ENCODE measurements at places on chromosomes 6 and 20. TPM values are rescaled to one million over a fixed set of nuclear protein-coding genes. Genes with fewer than 3 reads are reported as not detected.

- peak; percentile 27 for DNase-seq
These were observed 215.0 kb downstream of the ARID1B start for GRCh38 chr6:156992020-156992804.

- DNase-seq: peak; percentile 73
These were observed 63.3 kb upstream of the ZNF133 start for GRCh38 chr20:18224968-18225568.

ID4 gene
- 2.8 TPM for total RNA-seq

DNA sequence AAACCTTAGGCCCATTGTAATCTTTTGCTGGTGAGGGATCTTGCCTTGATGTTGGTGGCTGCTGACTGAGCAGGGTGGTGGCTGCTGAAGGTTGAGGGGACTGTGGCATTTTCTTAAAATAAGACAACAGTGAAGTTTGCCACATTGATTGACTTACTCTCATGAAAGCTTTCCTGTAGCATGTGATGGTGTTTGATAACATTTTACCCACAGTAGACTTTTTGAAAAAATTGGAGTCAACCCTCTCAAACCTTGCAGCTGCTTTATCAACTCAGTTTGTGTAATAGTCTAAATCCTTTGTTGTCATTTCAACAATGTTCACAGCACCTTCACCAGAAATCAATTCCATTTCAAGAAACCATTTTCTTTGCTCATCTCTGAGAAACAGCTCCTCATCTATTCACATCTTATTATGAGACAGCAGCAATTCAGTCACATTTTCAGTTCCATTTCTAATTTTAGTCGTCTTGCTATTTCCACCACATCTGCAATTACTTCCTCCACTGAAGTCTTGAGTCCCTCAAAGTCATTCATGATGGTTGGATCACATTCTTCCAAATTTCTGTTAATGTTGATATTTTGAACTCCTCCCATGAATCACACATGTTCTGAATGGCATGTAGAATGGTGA lies 37.2 kb downstream of the CST9L start:
- no peak for DNase-seq

HAO1 gene
- not detected for total RNA-seq

DNA sequence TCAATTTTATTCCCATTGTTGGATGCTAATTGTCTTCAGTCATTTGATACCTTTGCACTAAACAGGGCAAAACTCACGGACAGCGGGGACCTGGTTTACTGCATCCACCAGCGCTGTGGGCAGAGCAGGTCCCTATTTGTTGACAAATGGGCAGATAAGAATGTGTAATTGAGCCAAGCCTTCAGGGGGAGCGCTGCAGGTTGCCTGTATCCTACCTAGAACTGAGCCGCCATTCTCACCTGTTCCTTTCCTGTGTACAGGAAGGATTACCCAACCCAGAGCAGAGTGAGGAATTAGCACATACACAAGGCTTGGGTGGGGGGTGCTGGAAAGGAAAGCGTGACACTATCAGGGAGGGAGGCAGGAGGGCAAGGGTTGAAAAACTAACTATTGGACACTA lies 89.1 kb upstream of the FOXA2 start:
- DNase-seq: no peak

TAGAP gene
- total RNA-seq: under 0.01 TPM

- peak; percentile 73 for DNase-seq
These were observed 9.3 kb upstream of the KCNK15 start for GRCh38 chr20:44736170-44737021.

- DNase-seq: no peak
These were observed 464 bp downstream of the EHMT2 start for GRCh38 chr6:31896856-31897611.

PCSK2 gene
- total RNA-seq: not detected

GRCh38 chr20:62048346-62048761 lies 17.3 kb downstream of the TAF4 start:
- no peak for DNase-seq

- no peak for DNase-seq
These were observed 37.1 kb downstream of the HIVEP1 start for GRCh38 chr6:12049165-12049564.

DNA sequence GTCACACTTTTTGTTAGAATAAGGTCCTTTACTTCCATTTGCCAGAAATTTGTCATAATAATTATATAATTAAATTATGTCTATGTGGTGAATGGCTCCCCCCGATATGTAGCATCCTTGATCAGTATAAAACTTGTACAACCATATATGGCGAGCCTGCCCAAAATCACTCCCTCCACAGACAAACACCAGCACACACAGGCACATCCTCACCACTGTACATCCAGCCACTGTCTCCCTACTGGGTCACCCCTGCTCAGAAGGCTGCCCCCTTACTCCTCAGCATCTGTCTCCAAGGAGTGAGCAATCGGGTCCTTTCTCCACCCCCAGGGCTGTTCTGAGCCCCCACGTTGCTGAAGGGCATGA lies 87.0 kb upstream of the MYL9 start:
- DNase-seq: no peak

GRCh38 chr6:157148391-157149323 lies 174.7 kb downstream of the TMEM242 start:
- DNase-seq: peak; percentile 94

DNA sequence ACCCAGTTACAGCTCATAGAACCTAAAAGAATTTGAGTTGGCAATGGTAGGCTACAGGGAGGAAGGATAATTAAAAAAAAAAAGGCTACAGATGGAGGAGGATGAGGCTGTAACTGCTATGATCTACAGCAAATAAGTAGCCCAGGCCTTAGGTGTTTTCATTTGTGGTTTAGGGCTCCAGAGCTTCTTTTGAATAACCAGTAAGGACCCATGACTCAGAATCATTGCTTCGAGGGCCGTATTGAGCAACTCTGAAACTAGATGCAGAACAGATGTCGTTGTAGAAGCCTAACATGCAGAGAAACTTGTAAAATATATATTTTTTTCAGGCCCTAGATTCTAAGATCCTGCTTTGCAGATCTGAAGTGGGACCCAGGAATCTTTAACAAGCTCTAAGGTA lies 19.0 kb upstream of the ASIP start:
- peak; percentile 70 for DNase-seq

GMPR gene
- total RNA-seq: 0.53 TPM

- peak; percentile 71 for DNase-seq
These were observed 237.5 kb upstream of the TAB2 start for GRCh38 chr6:149079911-149080491.

DNA sequence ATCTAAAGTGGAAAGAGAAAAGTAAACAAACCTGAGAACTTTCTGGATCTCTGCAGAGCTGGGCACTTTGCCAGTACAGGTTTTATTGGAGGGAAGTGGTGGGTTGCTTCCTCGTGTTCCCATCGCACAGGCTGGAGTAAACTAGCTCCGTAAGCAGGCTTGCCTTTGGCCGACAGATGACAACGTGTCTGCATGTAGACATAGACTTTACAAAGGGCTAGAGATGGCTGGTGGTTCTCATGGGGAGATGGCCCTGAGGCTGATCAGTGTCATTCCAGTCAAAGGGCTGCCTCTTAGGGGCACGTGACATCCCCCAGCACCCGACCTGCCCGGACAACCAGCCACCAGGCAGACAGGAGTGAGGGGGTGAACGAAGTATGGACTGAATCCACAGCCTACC lies 98.8 kb downstream of the YTHDF1 start:
- no peak for DNase-seq

TFAP2B gene
- total RNA-seq: not detected

MAPK13 gene
- 95.6 TPM for total RNA-seq

OR2J3 gene
- total RNA-seq: not detected

- no peak for DNase-seq
These were observed 77.2 kb downstream of the TMEM242 start for GRCh38 chr6:157246048-157246630.

DNA sequence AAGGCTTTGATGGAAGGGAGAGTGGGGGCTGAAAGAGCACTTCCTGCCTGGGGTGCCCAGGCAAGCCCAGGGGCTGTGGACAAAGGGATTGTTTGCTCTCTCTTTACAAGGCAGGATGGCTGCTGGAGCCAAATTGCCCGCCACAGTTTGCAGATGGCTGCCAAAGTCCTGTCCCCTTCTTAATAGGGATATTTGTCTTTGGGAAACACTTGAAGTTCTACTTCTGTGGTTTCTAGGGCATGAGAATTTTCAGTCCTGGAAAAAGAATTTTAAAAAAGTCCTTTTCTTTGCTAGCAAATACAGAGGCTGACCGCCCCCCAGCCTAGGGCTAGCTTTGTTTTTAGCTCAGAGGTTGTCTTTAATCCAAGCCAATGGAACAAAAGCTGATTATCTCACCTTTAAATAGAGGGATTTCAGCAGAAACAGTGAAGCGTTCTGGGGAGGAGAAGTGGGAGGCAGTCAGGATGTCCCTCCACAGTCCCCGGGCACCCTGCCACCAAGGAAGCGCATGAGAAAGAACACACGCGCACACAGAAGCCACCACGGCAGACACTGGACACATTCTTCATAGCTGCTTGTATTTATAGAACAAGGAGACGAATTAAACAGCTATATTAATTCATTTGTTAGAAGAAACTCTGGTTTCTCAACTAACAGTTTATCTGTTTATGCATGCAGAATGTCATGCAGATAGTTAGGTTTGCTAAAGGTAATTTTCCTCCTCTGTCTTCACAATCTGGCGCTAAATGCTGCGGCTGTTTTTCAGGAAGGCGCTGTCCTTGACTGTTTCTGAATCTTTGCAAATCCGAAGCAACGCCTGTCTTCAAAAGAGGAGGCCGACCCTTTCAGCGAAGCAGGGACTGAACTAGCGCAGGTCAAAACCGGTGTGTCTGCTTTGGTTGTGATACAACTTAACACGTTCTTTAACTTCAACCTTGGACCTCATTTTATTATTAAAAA lies 736.9 kb downstream of the QKI start:
- DNase-seq: no peak

GRCh38 chr20:63290677-63291472 lies 2.1 kb upstream of the COL20A1 start:
- DNase-seq: peak; percentile 26

IMPG1 gene
- not detected for total RNA-seq

LCA5 gene
- 2.9 TPM for total RNA-seq

DNA sequence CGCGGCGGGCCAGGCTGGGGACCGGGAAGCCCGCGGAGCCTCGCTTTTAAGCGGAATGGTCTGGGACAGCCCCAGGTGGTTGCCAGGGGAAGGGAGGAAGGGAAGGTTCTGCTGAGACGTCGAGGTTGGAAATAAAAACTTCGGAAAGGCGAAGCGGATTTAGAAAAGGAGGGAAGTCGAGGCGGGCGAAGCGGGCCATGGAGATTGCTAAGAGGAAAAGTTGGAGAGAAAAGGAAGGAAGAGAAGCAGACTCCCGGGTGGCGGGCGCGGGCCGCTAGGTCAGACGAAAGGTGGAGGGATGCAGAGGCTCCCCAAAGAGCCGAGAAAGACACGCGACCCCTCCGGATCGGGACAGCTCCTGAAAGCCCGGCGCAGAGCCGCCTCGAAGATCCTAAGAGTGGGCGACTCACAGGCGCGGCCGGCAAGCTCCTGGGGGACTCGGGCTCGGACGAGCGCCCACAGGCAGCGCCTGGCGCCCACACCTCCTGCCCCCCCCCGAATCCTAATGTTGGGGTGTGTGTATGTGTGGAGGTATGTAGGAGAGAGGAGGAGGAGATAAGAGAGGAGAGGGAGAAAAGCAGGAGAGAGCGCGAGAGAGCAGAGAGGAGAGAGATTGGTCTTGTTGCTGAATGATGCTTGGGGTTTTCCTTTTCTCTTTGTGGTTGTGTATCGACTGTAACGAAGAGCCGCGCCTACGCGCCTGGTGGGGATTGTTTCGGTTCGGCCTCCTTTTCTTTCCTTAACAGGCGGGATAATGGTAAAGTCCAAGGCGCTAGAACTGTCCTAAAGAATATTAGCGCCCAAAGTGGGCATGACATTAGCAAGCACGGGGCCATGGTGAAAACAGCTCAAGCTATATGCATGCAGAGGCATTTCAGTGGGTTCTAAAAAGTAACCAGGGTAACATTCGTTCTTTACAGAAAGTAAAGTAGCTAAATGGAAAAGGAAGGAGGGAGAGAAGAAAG lies 1.5 kb downstream of the TFAP2B start:
- DNase-seq: no peak

DST gene
- total RNA-seq: 628 TPM

DNA sequence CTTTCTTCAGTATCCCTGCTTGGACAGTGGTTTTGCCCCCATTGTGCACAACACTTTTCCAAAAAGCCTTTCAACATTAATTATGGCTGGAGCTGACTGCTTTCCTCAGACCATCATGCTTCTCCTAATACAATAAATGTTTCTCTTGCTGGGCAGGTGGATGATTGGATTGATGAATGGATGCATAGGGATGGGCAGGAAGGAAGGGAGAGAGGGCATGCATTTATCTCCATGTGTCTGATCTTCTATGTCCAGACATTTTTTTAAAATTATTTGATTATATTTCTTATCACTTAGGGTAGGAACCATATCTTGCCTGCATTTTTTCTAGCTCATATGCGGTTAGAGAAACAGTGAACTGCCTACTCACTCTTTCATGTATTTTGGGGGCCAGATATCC lies 218.5 kb downstream of the PRL start:
- DNase-seq: no peak

EEF1E1 gene
- total RNA-seq: 54.0 TPM

DNA sequence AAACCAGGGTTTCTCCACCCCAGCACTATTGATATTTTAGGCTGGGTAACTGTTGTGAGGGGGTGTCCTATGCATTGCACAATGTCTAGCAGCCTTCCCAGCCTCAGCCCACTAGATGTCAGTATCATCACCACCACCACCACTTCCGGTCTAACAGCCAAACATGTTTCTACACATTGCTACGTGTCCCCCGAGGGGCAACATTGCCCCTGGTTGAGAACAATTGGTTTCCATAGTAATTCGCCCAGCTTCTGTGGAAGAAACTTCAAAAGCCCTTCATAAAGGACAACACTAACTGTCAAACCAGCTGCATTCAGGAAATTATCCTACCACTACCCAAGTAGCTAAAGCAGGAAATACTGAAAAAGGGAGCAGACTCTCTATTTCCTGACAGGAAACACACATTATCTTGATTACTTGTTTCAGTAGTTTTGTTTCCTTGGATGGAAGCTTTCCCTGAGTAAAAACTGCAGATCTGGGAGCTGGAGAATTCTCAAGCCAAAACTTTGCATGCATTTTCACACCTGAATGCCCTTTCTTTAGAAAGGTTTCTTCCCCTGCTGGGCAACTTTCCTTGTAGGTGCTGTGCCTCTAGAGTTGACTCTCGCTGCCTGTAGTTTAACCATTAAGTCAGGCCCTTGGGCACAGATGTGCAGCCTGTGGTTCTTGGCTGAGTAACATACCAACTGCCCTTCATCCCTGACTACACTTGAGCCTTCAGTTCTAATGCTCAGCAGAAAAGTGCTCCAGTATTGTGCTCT lies 23.6 kb downstream of the PKHD1 start:
- peak; percentile 69 for DNase-seq

- DNase-seq: peak; percentile 70
These were observed 4.3 kb upstream of the CEBPB start for GRCh38 chr20:50186151-50186885.

PRND gene
- not detected for total RNA-seq

SNAI1 gene
- total RNA-seq: not detected

- DNase-seq: no peak
These were observed 569 bp downstream of the TCEA2 start for GRCh38 chr20:64063389-64064144.
